ENCODE measurements at places on chromosomes 7 and 10. TPM values are rescaled to one million over a fixed set of nuclear protein-coding genes. Genes with fewer than 3 reads are reported as not detected.
A peak's percentile ranks its signal among the peaks of the same experiment; 100 is the strongest.

GRCh38 chr7:30648744-30649540 lies 33.3 kb downstream of the CRHR2 start:
- DNase-seq = no peak

DNA sequence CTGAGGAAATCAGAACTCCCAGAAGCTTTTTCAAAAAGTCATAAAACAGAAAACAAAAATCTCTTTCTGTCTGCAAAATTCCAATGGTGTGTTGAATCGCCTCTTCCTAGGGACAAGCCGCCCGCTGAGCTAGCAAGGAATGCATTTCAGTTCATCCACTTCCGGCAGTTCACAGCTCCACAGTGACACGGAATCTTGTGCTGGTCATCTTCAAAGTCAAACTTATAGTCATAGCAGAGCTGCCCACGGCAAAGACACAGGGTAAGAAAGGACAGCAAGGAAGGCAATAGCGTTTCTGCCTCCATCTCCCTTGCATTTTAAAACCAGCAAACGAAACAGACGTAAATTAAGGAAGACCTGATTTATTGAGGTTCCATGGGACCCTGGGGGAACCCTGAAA lies 111.2 kb downstream of the GALNT11 start:
- no peak for DNase-seq

DNA sequence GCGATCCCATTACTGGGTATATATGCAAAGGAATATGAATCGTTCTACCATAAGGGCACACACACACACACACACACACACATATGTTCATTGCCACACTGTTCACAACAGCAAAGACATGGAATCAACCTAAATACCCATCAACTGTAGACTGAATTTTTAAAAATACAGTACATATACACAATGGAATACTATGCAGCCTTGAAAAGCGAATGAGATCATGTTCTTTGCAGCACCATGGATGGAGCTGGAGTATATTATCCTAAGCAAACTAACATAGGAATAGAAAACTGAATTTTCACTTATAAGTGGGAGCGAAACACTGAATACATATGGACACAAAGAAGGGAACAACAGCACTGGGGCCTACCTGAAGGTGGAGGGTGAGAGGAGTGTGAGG lies 72.5 kb downstream of the MARCHF5 start:
- DNase-seq = no peak

DNA sequence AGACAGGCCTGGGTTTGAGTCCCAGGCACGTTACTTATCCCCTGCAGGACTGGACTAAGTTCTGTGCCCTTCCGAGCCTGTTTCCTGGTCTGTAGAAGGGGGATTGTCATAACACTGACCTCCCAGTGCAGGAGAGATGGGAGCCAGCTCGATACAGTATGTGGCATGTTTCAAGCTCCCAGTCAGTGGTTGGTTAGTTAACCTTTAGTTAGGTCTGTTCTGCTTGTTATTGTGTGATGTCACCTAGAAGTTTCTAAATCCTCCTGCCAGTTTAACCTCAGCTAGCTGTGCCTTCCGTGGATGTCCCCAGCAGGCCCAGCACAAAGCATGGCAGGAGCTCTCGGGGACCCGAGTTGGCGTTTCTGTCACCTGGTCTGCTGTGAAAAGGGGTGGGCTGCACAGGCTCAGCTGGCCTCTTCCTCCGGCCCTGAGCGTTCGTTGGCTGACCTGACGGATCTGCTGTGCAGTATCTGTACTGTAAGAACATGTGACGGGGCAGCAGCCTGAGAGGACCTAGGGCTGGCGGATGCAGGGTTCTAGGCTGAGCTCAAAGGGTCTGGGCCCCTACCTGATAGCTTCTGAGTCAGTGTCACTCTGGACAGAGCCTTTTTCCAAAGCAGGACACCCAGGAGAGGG lies 53.0 kb downstream of the SPOCK2 start:
- no peak for DNase-seq

DNA sequence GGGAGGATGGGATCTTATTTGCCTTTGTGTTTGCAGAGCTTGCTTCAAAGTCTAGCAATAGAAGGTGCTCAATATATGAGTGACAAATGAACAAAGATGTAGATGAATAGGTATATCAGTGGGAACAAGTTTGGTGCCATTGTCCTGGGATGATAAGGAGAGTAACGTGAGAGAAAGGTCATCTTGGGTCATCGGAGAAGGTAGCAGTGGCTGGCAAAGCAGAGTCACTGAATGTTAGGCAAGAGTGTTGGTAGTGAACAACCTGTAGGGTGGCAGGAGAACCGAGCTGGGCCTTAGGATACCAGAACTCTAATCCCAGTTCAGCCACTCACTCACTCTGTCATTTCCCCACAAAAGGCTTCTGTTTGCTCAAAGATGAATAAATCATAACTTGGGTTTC lies 87.2 kb downstream of the CCDC71L start:
- no peak for DNase-seq

- DNase-seq = no peak
These were observed 74.2 kb downstream of the TYW1B start for GRCh38 chr7:72753781-72754180.

DNA sequence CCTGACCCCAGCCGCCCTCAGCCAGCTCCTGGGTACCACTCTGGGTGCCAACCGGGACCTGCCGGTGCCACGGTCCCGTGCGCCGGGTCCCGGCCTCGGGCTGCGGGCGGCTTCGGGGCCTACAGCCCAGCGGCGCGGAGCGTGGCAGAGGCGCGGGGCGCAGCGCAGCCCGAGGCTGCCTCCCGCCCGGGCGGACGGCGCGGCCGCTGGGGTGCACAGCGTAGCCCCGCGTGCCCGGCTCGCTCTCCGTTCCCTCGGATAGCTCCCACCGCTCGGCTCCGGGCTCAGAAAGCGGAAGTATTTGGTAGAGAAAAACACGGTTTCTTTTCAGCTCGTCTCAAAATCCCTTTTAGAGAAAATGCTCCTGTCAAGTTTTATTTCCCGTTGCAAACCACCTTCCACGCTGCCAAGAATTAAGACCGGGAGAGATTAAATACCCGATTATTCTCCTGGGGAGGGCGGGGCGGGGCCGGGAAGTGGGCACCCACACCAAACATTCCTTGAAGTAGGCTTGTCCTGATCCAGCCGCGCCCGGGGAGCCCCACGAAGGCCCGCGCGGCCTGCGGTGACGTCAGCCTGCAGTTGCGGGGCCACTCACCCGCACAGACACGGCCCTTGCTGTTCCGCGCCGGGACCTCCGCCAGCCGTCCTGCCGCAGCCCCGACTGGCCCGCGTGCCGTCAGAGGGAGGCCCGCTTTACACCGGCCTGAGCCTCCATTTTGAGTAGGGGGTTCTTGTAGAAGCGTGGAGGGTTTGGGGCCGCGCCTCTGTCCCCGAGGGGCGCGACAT lies 7.2 kb downstream of the HOXA13 start:
- DNase-seq = no peak

DNA sequence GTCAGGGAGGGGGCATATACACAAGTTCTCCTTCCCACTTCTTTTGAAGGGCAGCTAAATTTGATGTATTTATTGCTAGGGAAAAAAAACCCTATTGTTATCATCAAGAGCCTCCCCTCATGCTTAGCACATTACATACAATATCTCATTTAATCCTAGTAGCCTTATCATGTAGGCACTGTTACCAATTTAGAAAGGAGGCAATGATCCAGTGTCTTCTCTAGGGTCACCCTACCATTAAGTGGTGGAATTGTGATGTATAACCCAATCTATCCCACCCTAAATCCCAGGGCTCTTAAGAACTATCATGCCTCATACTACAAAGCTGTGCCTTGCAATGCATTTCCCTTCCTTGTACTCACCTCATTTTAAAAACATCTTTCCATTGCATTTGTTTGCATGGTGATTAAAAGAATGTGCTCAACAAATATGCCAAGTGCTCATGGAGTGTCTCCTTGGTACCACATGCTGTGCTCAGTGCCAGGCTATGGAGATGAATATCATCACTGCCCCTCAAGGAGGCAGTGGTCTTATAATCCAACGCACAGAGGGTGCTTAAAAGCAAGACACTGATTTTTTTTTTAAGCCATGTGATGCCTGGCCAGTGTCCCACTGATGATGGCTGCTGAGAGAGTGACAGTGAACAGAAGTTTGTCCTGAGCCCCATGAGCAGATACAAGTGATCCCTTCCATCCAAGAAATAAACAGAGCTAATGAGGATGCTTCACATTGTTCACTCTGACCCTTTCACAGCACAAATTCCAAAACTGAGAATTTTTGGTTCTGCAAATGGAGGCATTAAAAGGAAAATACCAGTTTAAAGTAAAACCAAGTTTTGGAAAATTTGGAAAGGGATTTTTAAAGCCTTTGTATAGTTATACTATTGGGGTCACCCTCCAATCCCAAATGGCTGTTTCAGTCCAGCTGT lies 98.2 kb downstream of the SORBS1 start:
- no peak for DNase-seq

GRCh38 chr7:80552031-80552694 lies 40.3 kb upstream of the GNAT3 start:
- DNase-seq = peak; percentile 25

DNA sequence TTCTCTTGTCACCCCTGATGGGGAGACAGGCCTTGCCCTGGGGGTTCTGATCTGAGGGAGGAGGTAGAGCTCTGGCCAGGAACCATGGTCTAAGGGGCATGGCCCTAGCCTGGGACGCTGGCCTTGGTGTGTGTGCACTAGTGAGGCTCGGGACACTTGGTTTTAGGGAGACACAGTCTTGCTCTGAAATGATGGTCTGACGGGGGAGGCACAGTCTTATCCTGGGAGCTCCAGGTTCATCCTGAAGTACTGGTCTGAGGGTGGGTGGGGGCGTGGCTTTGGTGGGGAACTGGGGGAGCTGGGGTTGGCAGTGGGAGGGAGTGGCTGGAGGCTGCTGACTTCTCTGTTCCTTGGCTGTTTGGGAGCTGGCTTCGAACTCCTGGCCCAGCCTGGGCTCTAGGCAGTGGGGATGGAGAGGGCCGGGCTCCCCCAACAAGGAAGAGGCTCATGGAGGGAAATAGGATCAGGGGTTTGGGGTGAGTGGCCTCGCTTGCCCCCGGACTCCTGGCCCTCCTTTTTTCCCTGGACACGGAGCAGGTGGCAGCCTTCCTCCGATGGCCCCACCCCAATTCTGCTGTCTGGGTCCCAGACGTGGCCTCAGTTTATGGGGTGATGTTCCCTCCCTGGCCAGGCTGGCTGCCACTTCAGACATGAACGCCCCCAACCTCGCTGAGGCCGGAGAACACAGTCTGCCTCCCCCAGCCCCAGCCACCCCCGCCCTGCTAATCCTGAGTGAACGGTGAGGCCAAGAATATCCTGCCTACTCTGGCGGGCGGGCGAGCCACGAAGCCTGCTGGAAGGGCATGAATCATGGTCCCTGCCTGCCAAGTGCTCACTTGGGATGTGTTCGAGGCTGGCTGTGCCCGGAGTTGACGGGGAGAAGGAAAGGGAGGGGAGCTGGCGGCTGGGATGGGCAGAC lies 43.5 kb downstream of the TMEM270 start:
- DNase-seq = no peak

DNA sequence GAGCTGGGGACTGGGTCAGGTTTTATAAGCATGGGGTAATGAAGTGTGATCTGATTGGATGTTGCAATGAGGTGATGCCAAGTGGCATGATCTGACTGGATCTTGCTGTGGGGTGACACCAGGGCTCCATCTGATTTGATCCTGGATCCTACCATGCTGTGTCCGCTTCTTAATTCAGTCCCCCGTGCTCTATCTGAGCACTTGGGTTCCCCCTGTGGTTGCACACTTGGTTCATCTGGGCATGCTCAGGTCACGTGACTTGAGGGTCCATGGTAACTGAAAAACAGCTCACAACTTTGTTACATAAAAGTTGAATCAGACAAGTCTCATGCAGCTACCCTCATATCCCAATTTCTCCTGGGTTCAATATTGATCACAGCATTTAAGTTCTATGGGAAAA lies 448.6 kb upstream of the NRP1 start:
- DNase-seq = no peak

DNA sequence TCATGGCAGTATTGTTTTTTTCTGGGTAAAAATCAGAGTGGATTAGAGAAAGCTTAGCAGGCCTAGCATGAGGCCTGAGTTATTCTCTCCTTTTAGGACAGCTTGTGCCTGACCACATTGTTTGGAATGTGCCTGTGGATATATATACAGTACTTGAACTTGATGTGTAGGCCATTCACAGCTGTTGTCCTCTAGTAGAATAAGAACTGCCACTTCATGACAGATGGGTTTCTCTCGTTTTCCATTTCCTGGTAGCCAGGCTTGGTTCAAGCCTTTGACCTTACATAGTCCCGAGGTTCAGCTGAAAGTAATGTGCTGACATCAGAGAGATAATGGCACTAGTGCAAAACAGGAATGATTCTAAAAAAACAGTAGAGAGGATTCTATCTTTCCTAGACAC lies 473.9 kb downstream of the AUTS2 start:
- no peak for DNase-seq

- no peak for DNase-seq
These were observed 233.4 kb upstream of the FZD1 start for GRCh38 chr7:91030680-91031380.

- DNase-seq = no peak
These were observed 16.4 kb upstream of the ELAPOR2 start for GRCh38 chr7:87075671-87076404.

- peak; percentile 28 for DNase-seq
These were observed 178.2 kb upstream of the KLF6 start for GRCh38 chr10:3963191-3963673.

DNA sequence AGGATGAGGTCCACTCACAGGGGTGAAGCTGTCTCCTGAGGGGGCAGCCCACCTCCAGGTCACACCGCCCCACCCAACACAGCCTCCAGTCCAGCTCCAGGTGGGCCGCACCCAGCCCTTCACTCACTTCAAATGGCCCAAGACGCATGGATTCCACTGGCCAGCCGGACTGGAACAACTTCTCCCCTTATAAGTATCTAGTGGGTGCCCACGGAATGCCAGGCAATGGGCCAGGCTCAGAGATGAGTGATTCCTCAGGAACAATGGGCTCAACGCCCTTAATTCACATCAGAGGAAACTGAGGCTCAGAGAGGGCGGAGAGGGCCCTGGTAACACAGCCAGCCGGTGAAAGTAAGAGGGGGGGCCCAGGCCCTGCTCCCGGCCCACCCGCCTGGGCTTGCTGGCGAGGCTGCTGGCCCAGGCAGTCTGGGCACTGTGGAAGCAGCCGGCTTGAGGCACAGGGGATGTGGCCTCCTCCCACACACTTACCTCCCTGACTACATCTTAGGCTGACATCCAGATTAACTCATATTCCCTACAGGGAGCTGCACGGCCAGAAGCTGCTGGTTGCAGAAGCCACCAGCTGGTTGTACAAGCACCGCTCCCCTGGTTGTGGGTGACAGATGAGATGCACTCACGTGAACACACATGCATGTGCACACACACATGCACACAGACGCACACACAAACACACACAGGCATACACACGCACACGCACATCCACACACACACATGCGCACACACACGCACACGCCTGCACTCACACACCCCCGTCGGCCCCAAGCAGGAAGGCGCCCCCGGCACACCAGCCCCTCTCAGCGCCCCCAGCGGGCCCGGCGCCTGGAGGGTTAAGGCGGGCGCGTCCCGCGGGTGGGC lies 1.0 kb upstream of the FAM20C start:
- DNase-seq = peak; percentile 75

GRCh38 chr7:43653891-43654504 lies 71.1 kb downstream of the STK17A start:
- no peak for DNase-seq

EN2 gene
- 0.17 TPM for total RNA-seq

ADAM22 gene
- total RNA-seq = not detected

BTBD16 gene
- total RNA-seq = 0.24 TPM

MACROH2A2 gene
- 32.6 TPM for total RNA-seq

STEAP1B gene
- total RNA-seq = 0.17 TPM

ELFN1 gene
- not detected for total RNA-seq

CCT6A gene
- 167 TPM for total RNA-seq

CYCS gene
- total RNA-seq = 34.3 TPM

SLC4A2 gene
- total RNA-seq = 46.5 TPM

MOGAT3 gene
- total RNA-seq = not detected

TEX36 gene
- total RNA-seq = not detected

ZNF862 gene
- 21.2 TPM for total RNA-seq

GCC1 gene
- 25.4 TPM for total RNA-seq

PLXNA4 gene
- total RNA-seq = not detected
